ENCODE measurements at places on chromosomes 2 and 18.
A peak's percentile ranks its signal among the peaks of the same experiment; 100 is the strongest.

GRCh38 chr2:200301953-200302858 lies 4.3 kb upstream of the SPATS2L start:
- DNase-seq = no peak

DNA sequence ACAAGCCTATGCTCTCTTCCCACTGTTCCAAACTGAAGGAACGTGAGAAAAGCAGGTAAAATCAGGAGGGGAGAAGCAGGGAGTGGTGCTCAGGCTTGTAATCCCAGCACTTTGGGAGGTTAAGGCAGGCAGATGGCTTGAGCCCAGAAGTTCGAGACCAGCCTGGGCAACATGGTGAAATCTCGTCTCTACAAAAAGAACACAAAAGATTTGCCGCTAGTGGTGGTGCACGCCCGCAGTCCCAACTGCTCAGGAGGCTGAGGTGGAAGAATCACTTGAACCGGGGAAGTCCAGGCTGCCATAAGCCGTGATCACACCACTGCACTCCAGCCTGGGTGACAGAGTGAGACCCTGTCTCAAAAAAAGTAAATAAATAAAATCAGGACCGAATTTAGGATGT lies 1.3 kb upstream of the TMSB10 start:
- no peak for DNase-seq

GRCh38 chr2:207291625-207292252 lies 126.0 kb upstream of the KLF7 start:
- DNase-seq = no peak

DNA sequence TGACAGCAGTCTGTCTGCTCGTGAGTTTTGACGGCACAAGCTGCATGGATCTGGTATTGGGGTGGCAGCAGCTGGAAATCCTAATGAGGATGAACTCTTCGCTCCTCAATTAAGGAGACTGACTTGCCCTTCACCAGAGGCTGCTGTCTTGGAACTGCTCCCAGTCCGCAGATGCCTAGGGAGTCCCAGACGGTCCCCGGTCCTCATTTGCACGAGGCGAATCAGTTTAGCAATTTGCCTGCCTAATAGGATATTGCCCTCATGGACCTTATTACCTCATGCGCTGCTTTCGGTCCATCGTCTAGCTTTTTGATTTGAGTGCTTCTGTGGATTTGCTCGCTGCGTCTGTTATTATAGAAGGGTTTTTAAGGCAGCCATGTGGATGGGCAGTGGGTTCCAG lies 40.6 kb downstream of the ASAP2 start:
- no peak for DNase-seq

DNA sequence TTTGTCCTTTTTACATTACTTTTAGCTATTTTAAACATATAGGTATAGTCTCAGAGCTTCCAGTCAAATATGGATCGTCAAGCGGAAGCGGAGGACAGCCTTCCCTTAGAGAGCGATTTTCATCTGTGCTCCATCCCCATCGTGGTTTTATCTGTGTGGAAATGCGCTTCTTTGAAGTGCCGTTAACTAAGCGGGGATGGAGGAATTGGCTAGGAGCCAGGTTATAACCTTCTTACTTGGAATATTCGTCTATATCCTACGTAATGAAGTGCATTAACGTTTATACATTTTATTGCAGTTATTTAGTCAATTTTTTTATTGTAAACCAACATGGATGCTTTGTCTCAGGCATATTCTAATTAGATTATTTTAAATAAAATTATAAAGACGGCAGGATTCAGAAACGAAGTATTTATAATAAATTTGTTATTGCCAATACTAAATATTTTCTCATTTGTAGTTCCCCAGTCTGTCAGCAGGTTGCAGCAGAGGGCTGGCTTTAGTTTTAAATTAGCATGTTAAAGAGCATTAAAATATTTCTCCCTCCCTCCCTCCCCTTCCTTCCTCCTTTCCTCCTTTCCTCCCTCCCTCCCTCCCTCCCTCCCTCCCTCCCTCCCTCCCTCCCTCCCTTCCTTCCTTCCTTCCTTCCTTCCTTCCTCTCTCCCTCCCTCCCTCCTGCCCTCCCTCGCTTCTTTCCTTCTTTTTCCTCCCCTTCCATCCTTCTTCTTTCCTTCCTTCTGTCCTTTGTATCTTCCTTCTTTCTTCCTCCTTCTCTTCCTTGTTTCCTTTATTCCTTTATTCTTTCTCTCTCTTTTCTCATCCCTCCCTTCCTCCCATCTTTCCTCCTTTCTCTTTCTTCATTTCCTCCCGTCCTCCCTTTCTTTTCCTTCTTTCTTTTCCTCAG lies 80.6 kb upstream of the DOCK10 start:
- no peak for DNase-seq

GRCh38 chr2:230403746-230404145 lies 12.3 kb upstream of the SP100 start:
- no peak for DNase-seq

- DNase-seq = peak; percentile 70
Observed at GRCh38 chr2:10900216-10901109, 11.3 kb upstream of the KCNF1 start.

GRCh38 chr2:44839771-44840502 lies 101.6 kb upstream of the SIX3 start:
- no peak for DNase-seq

- DNase-seq = no peak
Observed at GRCh38 chr2:228709788-228710371, 528.4 kb upstream of the SPHKAP start.

DNA sequence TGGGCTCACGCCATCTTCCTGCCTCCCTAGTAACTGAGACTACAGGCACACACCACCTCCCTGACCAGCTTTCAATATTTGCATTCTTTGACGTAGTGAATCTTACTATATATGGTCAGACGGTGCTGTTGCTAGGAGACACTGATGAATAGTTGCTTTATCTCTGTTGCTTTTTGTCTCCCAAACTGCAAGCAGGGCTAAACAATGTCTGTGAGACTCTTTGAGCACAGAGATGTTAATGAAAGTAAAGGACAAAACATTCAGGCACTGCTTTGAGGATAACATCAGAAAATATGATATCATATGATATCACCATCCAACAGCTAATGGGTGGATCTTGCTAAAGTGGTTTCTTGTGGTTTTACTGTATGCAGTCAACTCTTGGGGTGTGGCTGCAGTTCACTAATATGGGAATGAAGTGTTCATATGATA lies 43.0 kb downstream of the EMILIN2 start:
- DNase-seq = no peak

DNA sequence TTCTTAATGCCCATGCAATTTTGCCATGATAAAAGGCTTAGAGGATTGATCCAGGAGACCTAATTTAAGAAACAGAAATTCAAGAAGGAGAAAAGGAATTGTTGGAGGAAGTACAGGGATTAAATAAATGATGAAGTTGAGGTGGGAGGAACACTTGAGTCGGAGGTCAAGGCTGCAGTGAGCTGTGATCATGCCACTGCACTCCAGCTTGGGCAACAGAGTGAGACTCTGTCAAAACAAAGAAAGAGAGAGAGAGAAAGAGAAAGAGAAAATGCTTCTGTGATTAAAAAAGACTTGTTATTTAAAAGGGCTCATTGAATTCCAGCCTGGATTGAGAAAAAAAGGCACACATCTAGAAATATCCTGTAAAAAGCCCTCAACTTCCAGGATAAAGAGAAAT lies 123.2 kb downstream of the B3GNT2 start:
- no peak for DNase-seq

DNA sequence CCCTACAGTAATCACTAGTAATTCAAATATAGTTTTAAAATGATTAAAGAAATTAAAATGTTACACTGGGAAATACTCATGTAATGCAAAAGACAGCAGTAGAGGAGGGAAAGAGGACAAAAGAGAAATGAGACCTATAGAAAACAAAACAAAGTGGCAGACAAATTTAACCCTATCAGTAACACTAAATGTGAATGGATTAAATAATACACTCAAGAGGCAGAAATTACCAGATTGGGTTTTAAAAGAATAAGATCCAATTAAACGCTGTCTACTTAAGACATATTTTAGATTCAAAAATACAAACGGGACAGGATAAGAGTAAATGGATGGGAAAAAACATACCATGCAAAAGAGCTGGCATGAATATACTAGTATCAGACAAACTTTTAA lies 17.0 kb downstream of the TLK1 start:
- no peak for DNase-seq

- no peak for DNase-seq
Observed at GRCh38 chr2:114543236-114543766, 100.9 kb downstream of the DPP10 start.

GRCh38 chr2:136764452-136765255 lies 691 bp upstream of the THSD7B start:
- no peak for DNase-seq

DNA sequence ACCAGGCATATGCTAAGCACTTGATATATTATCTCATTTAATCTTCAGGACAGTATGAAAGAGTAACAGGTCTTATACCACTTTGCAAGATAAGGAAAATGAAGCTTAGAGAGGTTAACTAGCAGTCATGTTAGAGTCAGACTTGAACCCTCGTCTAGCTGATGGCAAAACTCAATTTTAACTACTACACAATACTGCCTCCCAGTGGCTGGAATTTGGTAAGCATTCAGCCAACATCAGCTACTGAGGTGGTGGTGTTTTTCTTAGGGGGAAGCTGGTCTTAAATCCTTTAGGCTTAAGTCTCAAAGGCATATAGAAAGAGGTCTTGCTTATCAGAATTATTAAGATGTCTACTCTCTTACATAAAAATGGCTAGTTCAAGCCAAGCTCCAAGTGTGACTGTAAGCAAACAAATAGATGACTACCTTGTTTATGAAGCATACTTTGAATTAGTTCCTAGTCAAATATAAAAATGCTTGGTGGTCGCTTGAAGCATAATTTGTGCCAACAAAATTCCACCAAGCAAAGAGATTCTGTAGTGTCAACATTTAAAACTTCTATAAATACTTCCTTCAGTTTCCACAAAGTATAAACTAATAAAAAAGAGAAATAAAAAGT lies 325.4 kb upstream of the FIGN start:
- peak; percentile 37 for DNase-seq

Measured in AML-193 (cell line).